ENCODE measurements at places on chromosomes 7 and 10.

GRCh38 chr7:102061981-102062390, 224.7 kb upstream of the SH2B2 start:
- no peak for ATAC-seq

DNA sequence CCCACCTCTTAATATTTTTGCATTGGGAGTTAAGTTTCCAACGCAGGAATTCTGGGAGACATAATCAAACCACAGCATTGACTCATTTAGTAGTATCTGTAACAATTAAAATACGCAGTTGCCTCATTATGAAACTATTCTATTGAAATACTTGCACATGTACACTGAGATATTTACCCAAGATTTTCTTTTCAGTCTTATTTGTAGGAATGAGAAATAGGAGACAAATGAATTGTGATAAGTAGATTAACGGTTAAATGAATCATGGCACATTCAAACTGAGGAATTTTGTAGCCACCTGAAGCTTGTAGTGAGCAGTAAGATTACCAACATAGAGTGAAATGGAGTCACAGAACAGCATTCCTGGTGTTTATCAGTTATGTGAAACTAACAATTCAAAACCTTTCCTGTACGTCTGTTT, 18.1 kb downstream of the RP9 start:
- no peak for ATAC-seq

DNA sequence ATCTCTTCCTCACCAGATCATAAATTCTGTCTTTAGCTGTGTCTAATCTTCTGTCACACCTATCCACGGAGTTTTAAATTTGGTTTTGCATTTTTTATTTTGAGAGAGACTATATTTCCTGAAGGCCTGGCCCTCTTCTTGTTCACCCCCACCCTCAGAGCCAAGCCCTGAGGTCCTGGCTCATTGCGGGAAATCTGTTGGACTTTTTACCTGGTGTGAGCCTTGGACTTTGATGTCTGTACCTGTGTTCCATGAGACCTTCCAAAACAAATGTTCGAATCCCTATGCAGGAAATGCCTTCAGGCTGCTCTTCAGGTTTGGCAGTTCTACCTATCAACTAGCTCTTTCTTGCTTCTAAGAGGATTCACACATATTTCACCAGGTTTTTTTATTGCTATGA, 175.2 kb upstream of the GRB10 start:
- no peak for ATAC-seq

DNA sequence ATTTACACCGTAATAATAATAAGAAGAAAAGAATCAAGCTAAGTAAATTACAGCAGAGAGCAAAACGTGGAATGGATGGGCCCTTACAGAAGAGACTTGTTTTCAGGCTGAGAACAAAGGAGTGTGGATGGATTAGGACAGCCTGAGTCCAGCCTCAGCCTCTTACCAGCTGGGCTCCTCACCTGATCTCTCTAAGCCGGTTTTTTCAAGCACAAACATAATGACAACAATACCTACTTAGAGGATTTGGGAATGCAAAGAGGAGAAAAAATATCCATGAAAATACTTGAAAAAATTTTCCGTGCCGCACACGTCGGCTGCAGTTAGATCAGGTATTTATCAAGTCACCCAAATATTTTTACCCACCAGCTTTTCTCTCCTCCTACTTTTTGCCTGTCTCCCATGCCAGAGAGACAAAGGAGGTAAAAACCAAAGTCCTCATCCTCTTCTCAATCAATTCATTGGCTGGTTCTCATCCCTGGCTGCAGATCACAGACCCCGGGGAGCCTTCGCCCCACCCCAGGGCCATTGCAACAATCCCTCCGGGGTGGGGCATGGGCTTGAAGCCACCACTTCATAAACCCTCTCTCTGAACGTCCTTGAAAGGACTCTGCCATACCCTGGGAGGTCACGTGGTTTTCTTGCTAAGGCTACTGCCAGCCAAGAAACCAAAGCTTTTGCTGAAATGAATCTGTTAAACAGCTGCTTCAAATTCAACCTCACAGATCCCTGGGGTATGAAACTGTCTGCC, 29.7 kb upstream of the GTF2I start:
- peak; percentile 95 for ATAC-seq

DNA sequence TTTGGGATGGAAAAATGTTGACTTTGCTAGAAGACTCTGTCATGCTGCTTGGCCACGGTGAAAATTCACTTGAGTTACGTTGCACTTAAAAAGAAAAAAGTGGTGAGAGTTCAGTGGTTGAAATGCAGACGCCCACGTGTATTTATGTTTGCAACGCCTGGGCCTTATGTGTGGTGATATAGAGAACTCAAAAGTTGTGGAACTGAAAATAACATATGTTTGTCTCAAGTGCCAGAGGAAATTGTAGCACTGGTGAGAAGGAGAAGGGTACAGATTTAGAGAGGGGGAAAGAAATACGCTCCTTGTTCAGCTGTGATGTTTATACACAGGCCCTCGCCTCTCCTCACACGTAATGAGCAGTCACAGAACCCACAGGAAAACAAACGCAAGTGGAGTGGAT, 73.6 kb downstream of the EMX2 start:
- no peak for ATAC-seq

GRCh38 chr7:140967438-140967837, 42.7 kb upstream of the BRAF start:
- ATAC-seq = no peak

- ATAC-seq = no peak
Observed at GRCh38 chr7:50474382-50475160, 24.4 kb upstream of the FIGNL1 start.

GRCh38 chr7:47039904-47040303, 542.0 kb downstream of the TNS3 start:
- no peak for ATAC-seq

DNA sequence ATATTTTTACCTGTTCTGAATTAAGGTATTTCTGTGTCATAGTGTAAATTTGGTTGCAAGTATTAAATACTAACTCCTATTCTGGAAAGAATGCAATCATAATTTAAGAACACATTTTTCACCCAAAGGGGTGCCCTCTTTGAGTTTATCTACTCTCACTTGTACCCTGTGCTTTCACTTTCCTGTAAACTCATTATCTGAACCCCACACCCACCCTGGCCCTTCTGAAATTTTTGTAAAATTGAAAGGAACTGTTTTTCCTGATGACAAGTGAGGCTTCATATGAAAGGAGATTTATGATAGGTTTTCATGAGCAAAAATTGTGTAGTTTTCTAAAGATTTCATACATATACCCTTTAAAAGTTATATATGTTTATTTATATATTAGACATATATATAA, 134.5 kb downstream of the WNT2 start:
- no peak for ATAC-seq

DNA sequence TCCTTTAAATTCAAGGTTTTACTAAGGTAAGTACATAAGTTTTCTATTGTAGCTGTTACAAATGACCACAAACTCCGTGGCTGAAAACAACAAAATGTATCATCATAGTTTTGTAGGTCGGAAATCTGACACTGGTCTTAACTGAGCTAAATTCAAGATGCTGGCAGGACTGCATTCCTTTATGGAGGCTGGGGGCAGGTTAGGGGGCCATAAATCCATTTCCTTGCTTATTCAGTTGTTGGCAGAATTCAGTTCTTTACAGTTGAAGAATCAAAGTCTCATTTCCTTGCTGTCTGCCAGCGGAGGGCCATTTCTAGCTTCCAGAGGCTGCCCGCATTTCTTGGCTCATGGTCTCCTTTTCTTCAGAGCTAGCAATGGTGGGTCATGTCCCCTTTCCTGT, 11.2 kb upstream of the PRR15 start:
- ATAC-seq = no peak

GRCh38 chr7:117848941-117849340, 24.3 kb downstream of the CTTNBP2 start:
- ATAC-seq = no peak

DNA sequence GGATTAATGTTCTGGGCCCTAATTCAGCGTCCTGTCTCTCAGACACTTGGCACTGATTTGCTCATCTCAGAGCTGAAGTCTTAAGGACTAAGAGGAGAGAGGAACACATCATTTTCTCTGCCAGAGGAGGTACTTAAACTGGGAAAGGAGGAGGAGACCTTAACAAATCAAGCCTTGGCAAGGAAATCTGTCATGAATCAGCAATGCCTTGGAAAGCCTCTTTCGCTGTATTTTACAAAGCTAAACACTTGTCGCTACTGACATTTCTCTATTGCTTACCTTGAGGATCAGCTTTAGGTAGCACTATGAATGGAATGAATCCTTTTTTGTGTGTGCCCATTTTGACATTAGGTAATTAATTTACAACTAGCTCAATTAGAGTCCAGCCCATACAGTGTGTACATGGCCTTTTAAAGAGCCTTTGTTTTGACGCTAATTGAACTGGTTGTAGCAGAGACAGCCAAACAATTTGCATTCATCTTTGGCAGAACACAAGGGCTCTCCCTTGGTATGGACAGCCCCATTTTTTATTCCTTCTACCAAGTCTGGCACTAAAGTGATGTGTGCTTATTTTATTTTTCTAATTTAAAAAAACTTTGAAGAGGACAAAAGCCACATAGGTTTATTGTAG, 37.4 kb downstream of the AUTS2 start:
- ATAC-seq = peak; percentile 53

DNA sequence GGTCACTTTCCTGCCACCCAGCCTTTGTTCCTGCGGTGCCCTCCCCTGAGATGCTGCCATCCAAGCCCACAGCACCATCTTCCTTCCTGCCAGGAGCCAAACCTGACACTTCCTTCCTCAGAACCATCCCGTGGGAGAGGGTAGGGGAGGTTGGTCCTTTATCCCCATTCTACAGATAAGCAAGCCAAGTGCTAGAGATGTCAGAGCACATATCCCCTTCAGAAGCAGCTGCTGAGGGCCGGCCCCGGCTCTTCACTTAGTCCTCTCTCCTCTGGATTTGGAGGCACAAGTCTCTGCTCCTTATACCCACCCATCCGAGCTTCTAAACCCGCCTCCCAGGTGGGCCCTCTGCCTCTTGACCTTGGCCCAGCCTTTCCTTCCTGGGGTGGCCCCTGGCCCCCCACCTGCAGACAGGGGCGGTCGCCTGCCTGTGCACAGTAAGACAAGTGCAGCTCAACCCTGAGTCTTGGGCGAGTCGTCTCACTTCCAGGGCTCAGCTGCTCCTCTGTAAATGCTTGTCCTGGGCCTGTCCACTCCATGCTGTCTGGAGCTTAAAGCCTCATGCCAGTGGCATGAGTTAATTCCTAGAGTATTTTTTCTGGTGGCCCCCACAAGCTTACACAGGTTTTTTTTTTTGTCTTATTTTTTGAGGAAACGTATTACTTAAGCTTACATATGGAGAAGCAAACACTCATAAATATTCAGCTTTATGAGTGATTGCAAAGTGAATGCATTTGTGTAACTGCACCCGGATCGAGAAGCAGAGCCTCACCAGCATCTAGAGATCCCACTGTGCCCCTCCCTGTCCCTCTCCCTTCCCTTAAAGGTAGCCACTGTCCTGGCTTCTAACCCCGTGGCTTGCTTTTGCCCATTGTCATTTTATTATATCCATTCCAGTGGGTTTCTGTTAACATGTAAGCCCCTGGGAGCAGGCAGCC, 125.1 kb downstream of the CDH23 start:
- ATAC-seq = no peak

DNA sequence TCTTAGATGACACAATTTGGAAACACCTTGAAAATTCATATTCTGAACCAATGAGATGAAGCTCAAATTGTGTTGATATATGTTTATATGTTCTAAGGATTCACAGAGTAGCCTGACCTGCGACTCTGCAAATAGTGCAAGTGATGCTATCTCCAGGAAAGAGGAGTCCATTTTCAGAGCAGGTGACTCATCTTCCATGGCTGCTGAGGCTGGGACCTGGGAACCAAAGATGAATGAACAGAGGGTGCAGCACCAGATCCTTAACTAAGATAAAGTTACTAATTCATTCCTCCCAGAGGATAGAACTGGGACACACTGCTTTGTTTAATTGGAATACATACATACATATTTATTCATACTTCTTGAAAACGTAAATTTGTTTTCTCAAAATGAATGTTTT, 240.6 kb upstream of the SEMA3C start:
- ATAC-seq = no peak

- no peak for ATAC-seq
Observed at GRCh38 chr10:112628951-112629609, 182.1 kb downstream of the VTI1A start.

- no peak for ATAC-seq
Observed at GRCh38 chr10:4130685-4131084, 345.7 kb upstream of the KLF6 start.

DNA sequence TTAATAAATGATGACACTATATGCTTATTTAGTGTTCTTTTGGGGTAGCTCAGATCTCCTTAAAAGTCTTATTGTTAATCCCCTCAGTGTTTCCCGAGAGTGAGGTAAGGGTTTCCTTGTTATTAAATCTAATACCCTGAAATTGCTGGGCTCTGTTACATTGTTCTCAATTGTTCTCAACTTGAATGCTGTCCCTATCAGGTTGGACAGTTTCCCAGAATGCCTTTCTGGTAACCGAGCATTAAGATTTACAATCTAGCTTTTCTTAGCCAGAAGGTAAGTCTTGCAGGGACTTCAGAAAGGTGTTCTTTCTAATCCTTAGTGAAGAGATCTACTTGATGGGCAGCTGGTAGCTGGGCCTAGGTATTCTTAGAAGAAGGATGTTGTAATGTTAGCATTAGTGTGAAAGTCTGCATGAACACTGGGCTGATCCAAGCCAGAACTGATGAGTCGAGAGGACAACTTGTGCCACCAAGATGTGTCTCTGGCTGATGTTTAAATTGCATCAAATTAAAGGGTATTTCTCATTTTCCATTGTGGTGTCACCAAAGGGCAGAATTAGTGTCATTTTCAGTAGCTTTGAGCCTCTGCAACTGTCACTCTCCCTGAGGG, 89.9 kb downstream of the SND1 start:
- ATAC-seq = no peak

- ATAC-seq = no peak
Observed at GRCh38 chr10:34999532-34999931, 90.6 kb downstream of the CUL2 start.

DNA sequence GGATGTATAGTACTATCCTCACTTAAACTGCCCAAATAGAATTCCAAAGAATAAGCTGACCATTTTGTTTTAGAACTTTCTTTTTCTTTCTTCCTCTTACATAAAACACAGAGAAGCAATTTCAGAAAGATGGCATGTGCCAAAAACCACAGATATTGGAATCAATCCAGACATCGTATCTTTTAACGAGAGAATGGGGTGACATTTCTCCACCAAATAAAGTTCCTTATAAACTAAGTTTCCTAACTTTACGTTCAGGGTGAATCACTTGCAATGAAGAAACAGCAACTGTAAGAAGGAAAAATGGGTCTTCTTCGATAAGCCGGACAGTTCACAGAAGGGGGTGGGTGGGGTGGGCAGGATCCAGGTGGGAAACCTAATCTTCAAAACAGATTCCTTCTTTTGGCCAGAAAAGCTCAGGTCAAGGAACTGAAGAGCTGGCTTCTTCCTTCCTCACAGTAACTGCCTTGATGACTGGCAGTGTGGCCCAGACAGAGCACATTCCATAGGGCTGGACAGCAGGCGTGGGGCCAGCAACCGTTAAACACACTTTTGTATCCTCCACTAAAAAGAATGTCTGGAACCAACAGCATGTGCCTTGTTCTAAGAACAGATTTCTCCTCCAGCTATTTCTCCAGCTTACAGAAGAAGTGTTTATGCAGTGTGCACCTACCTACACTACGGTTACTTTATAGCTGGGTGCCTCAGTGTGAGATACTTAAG, 31.5 kb downstream of the CREB3L2 start:
- no peak for ATAC-seq

GRCh38 chr7:30281791-30282190, 2.6 kb upstream of the ZNRF2 start:
- ATAC-seq = no peak

GRCh38 chr10:45433716-45434469, 59.9 kb downstream of the ALOX5 start:
- no peak for ATAC-seq

GRCh38 chr7:19561121-19561805, 147.6 kb downstream of the POLR1F start:
- ATAC-seq = no peak

- peak; percentile 12 for ATAC-seq
Observed at GRCh38 chr10:22593636-22594198, 120.7 kb downstream of the PIP4K2A start.
